NT2/D1 (cell line): ENCODE measurements at places on chromosomes 13 and 19.

GRCh38 chr13:75145927-75146326, 336.0 kb downstream of the TBC1D4 start:
- DNase-seq = no peak

GRCh38 chr19:58582985-58583384, 9.8 kb upstream of the MZF1 start:
- no peak for DNase-seq

- no peak for DNase-seq
Observed at GRCh38 chr13:77349365-77349764, 22.5 kb upstream of the MYCBP2 start.

DNA sequence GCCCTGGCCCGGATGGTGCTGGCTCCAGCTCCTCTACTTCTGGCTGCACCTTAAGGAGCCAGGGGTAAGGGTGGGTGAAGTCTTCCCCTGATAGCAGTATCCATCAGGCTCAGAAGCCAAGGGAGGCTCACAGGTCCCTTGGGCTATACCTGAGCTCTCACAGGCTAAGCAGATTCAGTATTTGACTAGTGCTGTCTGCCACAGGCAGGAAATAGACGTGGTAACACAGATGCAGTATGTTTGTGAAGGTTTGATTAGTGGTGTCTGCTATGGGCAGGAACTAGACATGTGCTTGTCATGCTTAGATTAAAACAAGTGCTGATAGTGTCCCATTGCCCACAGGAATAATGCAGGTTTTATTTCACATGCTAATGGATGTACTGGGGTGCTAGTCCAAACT, 4.0 kb downstream of the SYT5 start:
- DNase-seq = no peak

DNA sequence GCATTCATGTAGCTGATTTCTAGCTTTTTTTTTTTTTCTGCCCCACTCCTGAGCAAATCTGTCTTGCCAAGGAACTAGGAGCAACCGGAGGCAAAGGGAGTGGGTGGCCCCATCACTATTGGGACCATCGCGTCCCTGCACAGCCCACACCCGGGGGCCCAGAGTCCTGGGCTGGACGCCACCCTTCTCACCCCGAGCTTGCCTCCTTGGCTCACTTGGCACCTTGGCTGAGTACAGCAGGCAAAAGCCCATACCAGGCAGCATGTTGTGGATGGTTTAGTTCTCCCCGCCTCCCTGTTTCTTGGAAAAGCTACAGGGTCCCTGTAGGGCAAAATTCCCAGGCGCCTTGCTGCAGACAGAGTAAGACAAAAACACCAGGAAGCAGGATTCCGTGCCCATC, 13.7 kb downstream of the SMIM24 start:
- no peak for DNase-seq

GRCh38 chr13:112331675-112332074, 44.5 kb upstream of the SPACA7 start:
- DNase-seq = no peak

DNA sequence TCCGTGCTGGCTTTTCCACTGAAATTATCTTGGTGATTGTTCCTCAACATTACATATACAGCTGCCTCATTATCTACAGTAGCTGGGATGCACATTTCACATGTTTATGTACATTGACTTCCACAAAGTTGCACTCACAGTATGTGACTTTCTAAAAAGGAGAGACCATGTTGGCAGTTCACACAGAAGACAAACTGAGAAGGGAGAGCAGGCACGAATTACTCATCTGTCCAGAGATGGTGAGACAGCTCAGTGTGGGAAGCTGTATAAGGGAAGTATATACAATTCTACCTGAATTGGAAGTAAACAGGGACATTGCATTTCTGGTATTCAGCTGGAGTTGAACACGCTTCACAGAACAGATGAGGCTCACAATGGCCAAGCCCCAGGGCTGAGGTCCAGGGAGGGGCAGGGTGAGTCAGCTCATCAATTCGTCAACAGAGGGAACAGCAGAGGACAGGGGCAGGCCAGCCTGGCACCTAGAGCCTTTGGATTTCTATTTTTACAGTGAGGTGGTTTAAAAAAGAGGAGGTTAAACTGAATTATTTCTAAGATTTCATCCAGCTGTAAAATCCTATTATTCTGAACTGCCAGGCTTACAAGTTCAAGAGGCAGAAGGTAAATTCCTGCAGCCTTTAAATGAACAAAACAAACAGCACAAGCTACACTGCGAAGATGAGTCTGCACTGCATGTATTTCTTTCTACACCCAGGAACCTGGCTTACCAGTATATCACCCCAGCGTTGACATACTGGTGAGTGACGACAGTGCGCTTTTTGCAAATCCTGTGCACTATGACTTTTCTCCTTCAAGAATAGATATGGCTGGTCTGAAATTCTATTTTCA, 9.8 kb downstream of the PARP4 start:
- DNase-seq = no peak
